ENCODE measurements at places on chromosomes 5 and 9.

DNA sequence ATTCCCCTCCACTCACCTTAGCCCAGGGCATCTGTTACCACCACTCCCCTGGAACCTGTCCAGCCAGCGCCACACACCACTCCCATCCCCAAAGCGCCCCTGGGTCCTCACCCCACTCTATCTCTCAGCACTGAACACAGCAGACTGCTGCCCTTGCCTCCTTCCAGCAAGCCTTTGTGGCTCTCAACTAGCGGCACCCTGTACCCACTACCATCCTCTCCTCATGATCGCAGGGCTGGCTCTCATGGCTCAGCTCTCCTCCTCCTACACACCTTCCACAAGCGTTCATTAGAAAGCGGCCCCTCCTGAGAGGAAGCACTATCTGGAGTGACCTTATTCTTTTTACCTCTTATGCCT is 13.3 kb upstream of the BASP1 start:
- DNase-seq, result no peak

GRCh38 chr9:100066539-100066938 is 32.3 kb downstream of the ERP44 start:
- DNase-seq, result no peak

DNA sequence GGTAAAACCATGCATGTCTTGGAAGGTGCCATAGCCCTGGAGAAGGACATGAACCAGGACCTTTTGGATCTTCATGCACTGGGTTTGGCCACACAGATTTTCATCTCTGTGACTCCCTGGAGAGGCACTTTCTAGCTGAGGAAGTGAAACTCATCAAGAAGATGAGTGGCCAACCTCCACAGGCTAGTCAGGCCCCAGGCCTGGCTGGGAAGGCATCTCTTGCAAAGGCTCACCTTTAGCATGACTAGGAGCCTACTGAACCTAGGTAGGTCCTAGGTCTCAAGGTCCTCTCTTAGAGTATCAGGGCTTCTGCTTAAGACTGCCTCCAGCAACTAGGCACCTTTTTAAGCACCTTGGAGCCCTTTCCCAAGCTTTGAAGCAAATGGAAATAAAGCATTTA is 1448.7 kb upstream of the ACO1 start:
- no peak for DNase-seq

DNA sequence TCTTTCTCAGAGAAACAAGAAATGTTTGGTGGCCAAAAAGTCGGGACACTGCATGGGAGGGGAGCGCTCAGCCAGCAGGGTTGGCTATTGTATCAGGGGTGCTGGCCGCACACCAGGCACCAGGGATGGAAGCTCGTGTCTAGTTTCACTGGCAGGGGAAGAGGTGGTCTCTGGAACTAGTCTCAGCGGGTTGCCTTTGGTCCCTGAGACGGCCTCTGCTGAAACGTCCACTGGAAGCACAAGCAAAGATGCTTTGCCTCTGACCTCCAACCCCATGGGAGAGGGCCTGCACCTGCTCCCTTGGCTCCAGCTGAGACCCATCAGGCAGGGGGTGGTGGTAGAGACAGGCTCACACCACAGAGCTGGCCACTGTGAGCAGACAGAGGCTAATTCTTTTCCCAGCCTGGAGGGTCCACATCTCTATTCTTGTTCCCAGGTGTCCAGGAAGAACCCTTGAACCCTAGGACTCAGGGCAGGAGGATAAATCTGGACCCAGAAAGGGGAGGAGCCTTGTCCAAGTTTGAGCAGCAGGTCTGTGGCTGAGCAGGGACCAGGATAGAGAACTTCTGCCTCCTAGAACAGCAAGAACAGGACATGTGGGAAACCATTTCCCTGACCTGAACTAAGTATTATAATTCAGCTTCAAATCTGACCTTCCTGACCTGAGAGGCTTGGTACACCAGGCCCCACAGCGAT is 102.6 kb downstream of the RGS3 start:
- DNase-seq, result no peak

GRCh38 chr5:88279584-88279983 is 10.9 kb upstream of the TMEM161B start:
- no peak for DNase-seq

Data from stimulated activated CD8-positive, alpha-beta memory T cell treated with anti-CD3 and anti-CD28 coated beads, Interleukin-15, amount 100 ng/mL, for 4 hours (primary cell).